ENCODE measurements at places on chromosomes 13 and 19. TPM values are rescaled to one million over a fixed set of nuclear protein-coding genes. Genes with fewer than 3 reads are reported as not detected.

DNA sequence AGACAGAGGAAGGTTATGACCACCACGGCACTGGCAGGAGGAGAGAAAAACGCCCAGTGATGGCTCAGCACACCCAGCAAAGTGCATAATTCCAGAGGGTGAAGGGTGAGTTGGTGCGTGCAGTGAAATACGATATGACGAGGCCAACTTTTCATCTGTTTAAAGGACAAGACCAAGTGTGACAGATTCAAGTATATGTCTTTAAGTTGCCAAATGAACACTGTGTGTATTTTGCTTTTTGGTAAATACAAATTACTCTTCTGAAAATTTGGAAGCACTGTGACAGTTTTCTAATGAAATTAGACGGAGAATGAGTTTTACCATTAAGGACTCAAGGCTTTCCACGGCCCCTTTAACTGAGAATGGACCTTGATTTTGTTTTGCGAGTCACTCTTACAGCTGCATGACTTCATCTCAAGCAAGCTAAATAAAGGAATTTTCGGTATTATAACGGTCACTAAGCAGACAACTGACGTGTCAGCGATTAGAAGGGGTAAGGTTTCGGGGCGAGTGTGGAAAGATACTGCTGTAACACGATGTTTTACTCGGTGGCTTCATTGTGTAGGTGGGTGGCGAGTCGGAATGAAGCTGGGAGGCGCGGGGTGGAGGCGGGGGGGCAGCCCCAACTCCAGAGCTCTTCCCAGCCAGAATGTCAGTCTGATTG is 22.8 kb downstream of the COL4A2 start:
- H3K4me1 ChIP-seq, result peaks cover 77% of the 10 kb centered on the region
- no peak overlapping the region for H3K4me3 ChIP-seq
- no peaks in the 10 kb centered on the region for H3K27me3 ChIP-seq
- DNase-seq, result no peak
- peak overlapping the region; percentile 90 for H3K27ac ChIP-seq
- no peaks in the 10 kb centered on the region for H3K36me3 ChIP-seq

DNA sequence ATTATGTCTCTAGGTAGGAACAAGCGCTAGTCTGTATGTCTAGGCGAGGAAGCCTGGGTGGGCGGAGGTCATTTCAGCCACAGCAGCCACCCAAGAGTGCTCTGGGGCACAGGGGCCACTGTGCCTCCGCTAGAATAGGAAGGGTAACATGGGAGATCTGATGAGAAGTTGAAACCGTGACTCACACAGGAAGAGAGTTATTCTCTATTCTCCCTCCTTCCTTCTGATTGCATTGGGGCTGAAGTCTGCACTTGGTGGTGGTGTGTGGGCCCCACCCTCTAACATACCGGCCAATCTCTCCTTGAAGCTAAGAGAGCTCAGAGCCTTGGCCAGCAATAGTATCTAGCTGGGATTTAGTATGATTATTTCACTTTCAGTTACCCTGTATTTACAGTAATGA is 20.3 kb upstream of the GGACT start:
- H3K27me3 ChIP-seq, result no peaks in the 10 kb centered on the region
- no peak for DNase-seq
- no peaks in the 10 kb centered on the region for H3K36me3 ChIP-seq
- peaks cover 7% of the 10 kb centered on the region for H3K4me1 ChIP-seq
- no peak overlapping the region for H3K27ac ChIP-seq
- H3K4me3 ChIP-seq, result no peak overlapping the region

GRCh38 chr13:100302391-100302790 is 213.5 kb downstream of the PCCA start:
- H3K27me3 ChIP-seq, result no peaks in the 10 kb centered on the region
- H3K36me3 ChIP-seq, result no peaks in the 10 kb centered on the region
- DNase-seq, result no peak
- H3K4me1 ChIP-seq, result peaks cover 26% of the 10 kb centered on the region
- H3K4me3 ChIP-seq, result no peak overlapping the region
- no peak overlapping the region for H3K27ac ChIP-seq

ZIC2 gene
- total RNA-seq, result not detected
